Activated CD4-positive, CD25-positive, alpha-beta regulatory T cell treated with anti-CD3 and anti-CD28 coated beads, Interleukin-2, amount 50 U/mL, for 72 hours (primary cell): ENCODE measurements at places on chromosomes 4 and X.
A peak's percentile ranks its signal among the peaks of the same experiment; 100 is the strongest.

DNA sequence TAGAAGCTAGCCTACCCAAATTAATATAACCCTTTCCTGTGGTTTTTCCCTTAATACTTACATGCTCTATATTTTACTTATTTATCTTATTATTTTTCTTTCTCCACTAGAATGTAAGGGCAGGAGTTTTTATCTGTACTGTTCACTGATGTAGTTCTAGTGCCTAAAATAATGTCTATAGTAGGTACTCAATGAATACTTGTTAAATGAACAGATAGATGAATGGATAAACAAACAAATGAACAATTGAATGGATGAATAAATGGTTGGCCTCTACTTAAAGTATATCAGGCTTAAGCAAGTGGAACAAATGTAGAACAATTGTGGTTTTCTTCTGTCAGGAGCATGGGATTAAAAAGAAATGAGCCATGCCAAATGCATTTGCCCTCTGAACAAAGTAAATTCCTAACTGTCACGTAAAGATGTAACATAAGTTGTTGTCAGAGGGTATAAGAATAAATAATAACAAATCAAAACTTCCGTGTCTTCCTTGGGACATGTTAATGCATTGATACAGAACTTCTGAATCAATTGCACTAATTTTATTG, 54.1 kb downstream of the SYTL5 start:
- DNase-seq: no peak

GRCh38 chrX:38175139-38175538, 45.5 kb downstream of the SRPX start:
- DNase-seq: no peak

GRCh38 chrX:11941571-11941970, 183.5 kb downstream of the MSL3 start:
- no peak for DNase-seq

GRCh38 chr4:85478576-85478975, 3.6 kb downstream of the ARHGAP24 start:
- DNase-seq: no peak

DNA sequence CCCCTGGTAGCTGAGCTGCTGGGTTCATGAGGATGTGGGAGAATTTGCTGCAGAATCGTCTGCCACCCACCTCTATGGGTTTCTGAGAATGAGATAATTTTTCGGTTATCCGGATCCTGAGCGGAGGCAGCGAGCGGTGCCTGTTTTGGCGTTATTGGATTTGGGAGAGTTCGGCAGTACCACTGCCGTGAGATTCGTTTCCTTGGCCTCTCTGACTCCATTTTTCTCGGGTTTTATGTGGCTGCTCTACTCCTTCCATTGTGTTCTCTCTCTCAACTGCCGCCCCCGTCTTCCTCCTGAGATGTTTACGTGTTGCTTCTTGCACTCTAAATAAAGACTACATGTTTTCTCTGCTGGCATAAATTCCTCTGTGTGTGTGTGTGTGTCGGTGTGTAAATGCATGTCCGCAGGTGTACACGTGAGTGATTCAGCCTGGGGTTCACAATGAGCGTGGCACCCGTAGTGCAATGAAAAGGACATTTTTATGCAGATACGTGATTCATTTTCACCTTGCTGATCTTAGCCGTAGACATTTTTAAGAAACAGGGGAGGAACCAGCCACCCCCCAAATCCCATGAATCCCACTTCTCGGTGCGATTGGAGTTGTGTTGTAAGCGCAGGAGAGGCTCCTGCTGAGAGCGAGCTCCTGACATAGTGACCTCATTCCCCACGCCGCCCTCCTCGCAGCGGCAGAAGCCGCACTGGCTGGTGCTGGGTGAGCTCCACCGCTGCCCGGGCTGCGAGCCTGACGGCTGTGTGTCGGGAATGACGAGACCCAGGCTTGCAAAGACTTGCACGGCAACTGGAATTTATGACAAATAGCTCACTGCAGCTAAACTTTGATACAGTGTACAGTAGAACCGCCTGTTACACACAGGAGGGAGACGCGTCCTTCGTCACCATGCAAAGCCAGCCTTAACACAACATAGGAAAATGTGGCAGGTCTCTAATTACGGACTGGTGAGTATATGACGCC, 82.2 kb downstream of the STOX2 start:
- no peak for DNase-seq

GRCh38 chr4:4852591-4853362, 6.7 kb upstream of the MSX1 start:
- peak; percentile 31 for DNase-seq

DNA sequence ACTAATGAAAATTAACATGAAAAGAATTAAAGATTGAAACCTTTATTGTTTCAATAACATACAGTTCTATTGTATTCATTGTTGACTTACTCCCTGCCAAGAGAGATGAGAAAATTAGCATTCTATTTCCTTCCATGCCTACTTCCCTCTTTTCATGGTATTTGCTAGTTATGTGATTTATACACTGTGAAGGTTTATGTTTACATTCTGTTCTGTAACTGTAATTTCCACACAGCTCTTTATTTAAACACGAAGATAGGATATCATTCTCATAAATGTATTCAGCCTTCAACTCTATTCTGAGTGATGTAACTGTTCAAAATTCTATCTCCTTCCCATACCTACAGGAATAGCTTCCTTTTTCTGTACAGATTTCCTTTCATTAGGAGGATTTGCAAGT, 6.6 kb downstream of the CCDC110 start:
- no peak for DNase-seq
